ENCODE measurements at places on chromosomes 3 and 15.
A peak's percentile ranks its signal among the peaks of the same experiment; 100 is the strongest.

DNA sequence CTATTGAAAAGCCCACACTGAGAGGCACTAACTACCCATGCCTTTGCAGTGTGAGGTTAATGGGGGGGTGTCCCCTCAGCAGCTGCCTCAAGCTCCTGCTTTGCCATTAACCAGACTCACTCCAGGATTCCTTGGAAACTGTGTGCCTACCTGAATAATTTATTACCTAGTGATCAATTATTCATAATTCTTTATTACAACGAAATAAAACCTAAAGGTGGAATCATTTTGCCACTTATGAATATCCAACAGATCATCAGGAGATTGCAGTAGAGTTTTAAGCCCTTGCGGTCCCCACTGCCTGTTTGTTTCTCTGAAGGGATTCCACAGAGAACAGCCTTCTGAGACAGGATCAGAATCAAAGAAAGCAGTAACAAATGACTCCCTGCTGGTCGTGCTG is 23.3 kb downstream of the NEK11 start:
- no peak for DNase-seq

- DNase-seq, result no peak
These were observed 8.0 kb upstream of the GSK3B start for GRCh38 chr3:120102232-120102631.

- DNase-seq, result no peak
These were observed 5.5 kb downstream of the ATOSA start for GRCh38 chr15:52673734-52674133.

- no peak for DNase-seq
These were observed 34.8 kb upstream of the EPHA3 start for GRCh38 chr3:89072642-89073041.

GRCh38 chr3:141538568-141539240 is 51.9 kb downstream of the RASA2 start:
- DNase-seq, result no peak

- DNase-seq, result no peak
These were observed 46.2 kb downstream of the OSBPL10 start for GRCh38 chr3:31934866-31935265.

- no peak for DNase-seq
These were observed 16.8 kb downstream of the RFT1 start for GRCh38 chr3:53113293-53114010.

DNA sequence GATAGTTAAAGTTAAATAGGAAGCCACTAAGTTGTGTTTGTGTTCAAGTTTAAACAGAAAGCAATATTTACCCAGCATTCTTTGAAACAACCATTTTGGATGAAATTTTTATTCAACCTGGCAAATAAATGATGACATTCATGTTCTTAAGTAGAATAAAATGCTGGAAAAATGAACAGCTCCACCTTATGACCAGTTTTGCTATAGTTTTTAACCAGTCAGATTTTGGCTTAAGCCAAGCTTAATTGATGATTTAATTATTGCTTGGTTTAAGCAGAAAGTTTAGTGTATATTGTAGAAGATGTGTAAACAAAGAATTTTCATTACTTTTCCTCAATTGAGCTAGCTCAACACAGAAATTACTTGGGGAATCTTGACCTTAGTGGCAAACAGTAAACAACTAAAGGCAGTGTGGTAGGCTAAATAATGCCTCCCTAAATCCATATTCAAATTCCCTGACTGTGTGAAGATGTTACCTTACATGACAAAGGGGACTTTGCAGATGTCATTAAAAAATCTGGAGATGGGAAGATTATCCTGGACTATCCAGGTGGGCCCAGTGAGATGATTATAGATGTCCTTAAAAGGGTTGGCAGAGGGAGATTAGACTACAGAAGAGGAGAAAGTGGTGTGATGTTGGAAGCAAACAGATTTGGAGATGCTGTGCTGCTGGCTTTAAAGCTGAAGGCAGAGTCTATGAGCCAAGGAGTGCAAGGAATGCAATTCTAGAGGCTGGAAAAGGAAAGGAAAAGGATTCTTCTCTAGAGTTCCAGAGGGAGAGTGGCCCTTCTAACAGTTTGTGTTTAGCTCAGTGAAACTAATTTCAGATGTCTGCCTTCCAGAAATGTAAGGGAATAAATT is 448.6 kb upstream of the GOLIM4 start:
- DNase-seq, result no peak

GRCh38 chr3:190586631-190587011 is 72.7 kb downstream of the IL1RAP start:
- no peak for DNase-seq

GRCh38 chr3:160580938-160581337 is 15.6 kb upstream of the KPNA4 start:
- DNase-seq, result no peak

DNA sequence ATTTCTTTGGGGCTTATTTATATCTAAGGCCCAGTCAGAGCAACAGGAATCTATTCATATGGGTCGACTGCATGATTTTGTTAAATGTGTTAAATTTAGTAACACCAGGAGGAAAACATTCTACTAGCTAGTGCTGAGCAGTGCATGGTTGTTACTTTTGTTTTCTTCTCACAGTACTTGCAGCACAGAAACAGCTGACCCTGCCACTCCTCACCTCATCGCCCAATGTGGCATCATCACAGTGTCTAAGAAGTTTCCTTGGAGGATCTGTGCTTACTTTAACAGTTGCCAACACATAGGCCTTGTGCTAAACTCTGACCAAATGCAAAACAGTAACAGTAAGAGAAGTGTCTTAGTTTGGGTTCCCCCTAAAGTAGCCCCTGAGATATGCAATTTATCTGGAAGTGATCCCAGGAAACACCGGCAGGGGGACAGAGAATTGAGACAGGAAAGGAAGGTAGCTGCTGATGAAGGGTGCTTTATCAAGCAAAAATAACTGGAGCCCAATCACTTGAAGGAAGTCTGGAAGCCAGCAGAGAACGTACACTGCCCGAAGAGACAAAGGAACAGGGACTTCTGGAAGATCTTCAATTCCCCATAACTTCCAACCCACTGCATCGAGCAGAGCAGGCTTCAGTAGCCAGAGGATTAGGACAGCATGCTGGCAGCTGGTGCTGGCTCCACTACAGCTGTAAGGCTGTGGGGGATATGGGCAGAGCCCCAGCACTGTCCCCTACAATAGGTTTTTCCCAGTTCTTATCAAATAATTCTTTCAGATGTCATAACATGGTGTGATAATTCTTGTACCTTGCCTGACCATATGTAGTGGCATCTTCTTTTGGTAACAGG is 36.0 kb upstream of the ULK4 start:
- no peak for DNase-seq

DNA sequence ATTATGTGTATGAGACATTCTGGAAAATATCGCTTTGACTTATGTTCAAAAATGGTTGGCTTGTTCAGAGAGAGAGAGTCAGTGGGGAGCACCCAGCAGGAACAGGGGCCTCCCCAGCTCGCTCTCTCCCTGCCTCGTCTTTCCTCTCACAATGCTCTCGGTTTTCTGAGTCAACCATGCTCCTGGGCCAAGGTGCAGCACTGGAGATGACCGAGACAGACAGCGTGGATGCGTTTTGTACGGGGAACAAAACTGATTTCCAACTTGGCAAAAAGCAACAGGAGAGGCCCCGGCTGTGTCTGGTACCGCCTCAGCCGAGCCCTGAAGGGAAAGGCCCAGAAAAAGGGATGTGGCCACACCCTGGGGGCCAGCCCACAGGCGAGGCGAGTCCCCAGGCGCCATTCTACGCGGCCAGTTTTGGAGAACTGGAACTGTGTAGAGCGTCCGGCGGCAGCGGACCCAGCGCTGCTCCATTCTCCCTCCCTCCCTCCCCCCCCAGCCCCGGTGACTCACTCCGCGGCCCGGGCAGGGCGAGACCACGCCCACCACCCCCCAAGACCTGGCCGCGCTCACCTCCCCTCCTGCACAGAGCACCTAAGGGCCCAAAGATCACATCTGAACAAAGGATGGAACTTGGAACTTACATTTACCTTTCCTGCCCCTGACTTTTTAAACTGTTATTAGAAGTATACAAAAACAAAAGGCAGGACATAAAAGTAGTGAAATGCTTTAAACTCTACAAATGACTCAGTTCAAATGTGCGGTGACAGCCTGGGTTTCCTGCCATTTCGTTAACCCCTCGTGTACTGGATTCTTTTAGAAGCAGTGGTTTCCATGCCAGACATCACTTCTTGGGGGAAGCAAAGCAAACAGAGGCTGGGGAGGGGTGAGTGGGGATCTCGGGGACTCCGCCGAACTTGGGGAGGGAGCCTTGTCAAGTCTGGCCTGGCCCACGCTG is 12.7 kb downstream of the ATP10A start:
- peak; percentile 49 for DNase-seq

- DNase-seq, result no peak
These were observed 148.3 kb downstream of the MBNL1 start for GRCh38 chr3:152416808-152417580.

DNA sequence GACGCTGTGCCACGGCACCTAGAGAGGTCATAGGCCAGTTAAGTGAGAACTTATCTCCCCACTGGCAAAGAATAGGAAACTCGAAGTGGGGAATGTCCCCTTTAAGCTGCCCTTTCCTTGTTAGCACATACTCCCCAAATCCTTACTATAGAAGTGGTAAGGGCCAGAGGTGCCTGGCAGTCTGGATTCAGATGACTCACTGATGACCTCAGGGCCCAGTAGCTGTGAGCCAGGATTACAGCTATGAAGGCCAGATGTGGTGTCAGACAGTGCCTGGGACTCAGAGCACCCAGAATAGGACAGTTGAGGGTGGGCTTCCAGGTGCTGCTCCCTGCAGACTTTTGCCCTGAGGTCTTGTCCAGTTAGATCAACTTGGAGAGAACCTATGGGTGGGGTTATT is 37.7 kb downstream of the PDIA5 start:
- no peak for DNase-seq

- no peak for DNase-seq
These were observed 24.5 kb upstream of the NEDD4 start for GRCh38 chr15:56017920-56018319.

DNA sequence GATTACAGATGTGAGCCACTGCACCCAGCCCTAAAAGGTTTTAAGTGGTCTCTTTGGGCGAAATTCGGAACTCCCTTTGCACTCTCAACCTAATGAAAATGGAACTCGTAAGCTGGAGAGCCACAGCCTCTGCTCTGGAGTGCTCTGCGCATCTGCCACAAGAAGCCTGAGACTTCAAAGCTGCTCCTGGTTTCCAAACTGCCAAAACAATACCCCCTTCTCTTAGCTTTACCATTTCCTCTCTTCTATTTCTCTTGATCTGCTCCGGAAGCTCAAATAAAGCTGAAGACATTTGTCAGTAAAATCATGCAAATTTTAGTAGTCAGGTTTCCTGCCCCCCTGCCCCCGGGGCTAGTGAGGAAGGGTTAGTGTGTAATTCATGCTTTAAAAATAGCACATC is 312.7 kb downstream of the MFSD1 start:
- no peak for DNase-seq

DNA sequence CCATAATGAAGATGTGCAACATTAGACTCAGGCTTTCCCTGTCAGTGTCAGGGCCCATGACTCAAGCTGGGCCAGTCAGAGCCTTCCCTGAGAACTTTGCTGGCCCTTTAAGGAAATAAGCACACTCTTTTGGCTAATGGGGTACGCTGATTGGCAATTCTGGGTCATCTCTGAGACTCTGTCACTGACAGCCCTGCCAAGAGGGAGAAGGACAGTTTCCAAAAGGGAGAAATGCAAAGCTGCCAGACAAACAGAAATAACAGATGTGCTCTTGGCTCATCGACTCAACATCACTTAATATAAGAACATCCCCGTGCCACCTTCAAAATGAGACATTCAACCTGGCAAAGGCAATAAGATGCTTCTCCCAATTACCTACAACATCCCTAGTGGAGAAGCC is 491.9 kb upstream of the PROK2 start:
- no peak for DNase-seq

DNA sequence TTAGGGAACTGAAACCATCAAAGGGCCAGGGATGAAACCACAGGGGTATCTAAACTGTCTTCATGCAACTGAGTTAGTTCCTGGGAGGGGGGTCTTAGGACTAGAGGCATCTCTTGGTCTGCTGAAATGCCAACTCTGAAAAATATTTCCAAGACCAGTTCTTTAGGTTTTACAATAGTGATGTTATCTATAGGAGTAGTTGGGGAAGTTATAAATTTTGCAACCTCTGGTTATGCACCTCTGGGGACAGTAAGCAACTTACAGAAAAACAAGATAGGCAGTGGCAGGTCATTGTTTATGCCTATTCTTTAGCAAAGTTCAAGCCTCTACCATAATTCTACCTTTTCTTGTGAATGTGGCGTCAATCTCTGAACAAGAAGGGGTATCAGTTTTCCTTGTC is 60.5 kb upstream of the MINAR1 start:
- no peak for DNase-seq

DNA sequence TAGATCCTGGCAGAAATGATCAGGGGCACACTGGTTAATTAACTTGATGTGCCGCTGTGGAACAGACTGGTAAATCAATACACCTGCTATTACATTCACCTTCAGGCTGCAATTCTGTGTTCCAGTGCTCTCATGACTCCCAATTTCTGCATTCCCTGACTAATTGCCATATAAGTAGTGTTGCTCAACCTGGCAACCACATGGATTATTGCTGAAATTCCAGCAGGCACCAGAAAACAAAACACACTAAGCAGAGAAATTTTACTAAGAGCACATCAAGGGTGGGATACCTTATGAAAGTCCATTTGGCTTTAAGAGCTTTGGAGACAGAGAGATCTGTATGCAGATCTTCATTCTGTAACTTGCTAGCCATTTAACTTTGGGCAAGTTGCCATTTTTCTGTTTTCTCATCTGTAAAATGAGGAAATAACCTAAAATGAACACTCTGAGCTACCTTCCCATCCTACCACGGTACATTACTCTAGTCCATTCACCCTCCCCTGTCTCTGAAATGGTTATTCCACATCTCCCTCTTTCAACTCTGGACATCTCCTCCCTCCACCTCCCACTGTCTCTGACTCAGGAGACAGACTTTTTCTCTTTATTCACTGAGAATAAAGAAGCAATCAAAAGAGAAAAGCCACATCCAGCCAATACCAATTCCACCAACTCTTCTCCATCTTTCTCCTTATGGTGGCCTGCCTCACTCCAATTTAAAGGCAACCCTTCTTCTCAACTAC is 54.6 kb downstream of the STAC start:
- DNase-seq, result no peak

DNA sequence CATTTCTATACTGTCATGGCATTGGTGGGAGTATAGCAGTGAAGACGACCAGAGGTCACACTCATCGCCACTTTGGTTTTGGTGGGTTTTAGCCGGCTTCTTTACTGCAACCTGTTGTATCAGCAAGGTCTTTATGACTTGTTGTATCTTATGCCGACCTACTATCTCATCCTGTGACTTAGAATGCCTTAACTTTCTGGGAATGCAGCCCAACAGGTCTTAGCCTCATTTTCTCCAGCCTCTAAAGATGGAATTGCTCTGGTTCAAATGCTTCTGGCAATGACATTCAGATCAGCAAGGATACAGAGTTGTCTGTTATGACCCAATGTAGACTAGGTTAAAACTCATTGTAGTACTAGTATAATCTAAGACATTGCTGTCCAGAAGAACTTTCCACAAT is 54.9 kb upstream of the LRTM1 start:
- DNase-seq, result no peak

- no peak for DNase-seq
These were observed 21.1 kb upstream of the SNRPN start for GRCh38 chr15:24933716-24934115.

GRCh38 chr3:37050282-37050681 is 57.0 kb downstream of the MLH1 start:
- DNase-seq, result no peak

All from stimulated activated CD4-positive, alpha-beta T cell treated with anti-CD3 and anti-CD28 coated beads, Interleukin-15, amount 100 ng/mL, for 1 hour (primary cell).